ENCODE measurements at places on chromosomes 2 and 18. TPM values are rescaled to one million over a fixed set of nuclear protein-coding genes. Genes with fewer than 3 reads are reported as not detected.

Gene GKN2
- not detected for total RNA-seq

Gene GPR17
- not detected for total RNA-seq

Gene LRP2
- 2.4 TPM for total RNA-seq

Gene MGAT5
- total RNA-seq: 49.4 TPM

Gene LRRC30
- not detected for total RNA-seq

Gene MAP2
- total RNA-seq: 5.9 TPM

Gene GFPT1
- total RNA-seq: 76.2 TPM

Gene SOX11
- 56.5 TPM for total RNA-seq

Gene FLACC1
- 0.80 TPM for total RNA-seq

Gene RIT2
- 2.5 TPM for total RNA-seq

Gene GRP
- not detected for total RNA-seq

Gene DNER
- total RNA-seq: 14.6 TPM

Gene KCNG2
- 0.19 TPM for total RNA-seq

Gene EN1
- total RNA-seq: not detected

Gene FOSL2
- total RNA-seq: 4.5 TPM

Gene CBLN2
- not detected for total RNA-seq

Gene SFXN5
- 29.3 TPM for total RNA-seq

Gene LAMA1
- total RNA-seq: 48.7 TPM
